ENCODE measurements at places on chromosomes 1 and 21.

DNA sequence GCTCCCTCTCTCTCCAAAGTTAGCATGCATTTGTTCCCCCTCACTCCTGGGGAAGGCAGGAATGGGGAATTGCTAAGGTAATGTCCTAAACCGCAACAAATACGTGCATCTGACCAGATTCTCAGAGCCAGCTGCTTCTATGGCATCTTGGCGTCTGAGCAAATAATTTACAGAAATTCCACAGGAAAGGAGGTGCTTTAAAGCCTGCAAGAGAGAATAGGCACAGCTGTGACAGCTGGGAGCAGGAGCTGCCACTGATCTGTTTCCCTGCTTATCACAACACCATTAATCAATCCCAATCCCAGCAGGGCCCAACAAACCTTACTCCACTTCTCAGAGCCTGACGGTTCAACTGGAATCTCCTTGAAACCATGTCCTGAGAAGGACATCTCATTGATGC lies 83.5 kb upstream of the ZNF281 start:
- DNase-seq: no peak

DNA sequence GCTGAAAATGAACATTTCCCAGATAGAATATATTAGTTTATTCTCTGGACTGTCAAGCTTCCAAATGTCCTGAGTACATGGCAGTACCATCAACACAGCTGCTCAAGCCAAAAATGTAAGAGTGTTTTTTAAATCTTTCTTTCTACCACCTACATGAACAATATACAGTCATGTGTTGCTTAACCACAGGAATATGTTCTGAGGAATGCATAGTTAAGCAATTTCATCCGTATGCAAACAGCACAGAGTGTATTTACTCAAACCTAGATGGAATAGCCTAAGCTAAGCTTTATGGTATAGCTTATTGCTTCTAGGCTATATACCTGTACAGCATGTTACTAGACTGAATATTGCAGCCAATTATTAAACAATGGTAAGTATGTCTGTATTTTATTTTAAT lies 561.9 kb upstream of the ADGRL4 start:
- DNase-seq: no peak

DNA sequence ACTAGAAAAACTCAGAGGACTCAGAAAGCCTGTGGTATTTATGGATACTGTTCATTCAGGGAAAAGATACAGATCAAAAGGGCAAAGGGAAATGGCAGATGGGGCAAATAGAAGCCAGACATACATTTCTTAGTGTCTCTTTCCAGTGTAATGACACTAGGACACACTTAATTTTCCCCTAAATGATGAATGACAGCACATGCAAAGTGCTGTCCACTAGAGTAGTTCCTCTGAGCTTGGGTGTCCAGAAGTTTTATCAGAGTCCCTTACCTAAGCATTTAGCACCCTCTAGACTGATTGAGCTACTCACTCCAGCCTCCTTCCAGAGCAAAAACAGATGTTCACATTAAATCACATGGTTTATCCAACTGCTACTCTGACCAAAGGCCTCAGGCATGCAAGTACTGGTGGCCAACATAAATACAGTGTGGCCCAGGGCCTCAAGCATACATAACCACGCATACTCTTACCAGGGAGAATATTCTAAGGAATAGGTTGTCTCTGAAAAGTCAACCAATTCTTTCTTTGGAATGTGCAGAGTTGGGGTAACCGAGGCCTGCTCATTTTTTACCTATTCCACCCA lies 166.9 kb downstream of the NCAM2 start:
- no peak for DNase-seq

DNA sequence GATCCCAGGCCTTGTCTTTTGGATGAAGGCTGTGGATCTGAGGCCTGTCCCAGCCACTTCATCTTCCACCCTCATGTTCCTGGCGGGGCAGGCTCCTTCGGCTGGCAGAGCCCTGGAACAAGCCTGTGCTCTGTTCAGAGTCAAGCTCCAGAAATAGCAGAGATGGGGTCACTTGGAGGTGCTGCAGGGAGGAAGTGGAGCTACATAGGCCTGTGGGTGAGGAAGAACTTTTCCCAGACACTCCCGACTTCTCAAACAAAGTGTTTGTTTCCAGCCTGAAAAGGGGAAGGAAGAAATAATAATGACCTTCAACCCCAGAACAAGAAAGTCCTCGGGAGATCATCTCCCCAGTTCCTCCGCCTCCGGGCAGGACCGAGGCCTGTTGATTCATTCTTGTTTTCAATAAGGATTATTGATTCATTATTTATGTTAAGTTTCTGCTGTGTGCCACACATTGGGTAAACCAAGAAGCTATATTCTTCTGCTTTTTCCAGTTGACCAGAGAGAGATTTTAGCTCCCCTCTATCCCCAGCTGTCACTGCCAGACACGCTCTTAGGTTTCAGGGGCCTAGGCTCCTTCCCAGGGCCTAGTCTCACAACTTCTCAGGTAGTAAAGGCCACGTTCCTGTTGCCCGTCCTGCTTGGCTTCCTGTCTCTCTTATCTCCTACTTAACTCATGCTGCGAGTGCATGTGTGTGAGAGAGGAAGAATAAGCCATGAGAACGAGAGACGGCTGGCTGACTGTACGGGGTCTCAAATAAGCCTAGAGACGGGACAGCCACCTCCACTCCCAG lies 16.9 kb downstream of the IKBKE start:
- DNase-seq: no peak

DNA sequence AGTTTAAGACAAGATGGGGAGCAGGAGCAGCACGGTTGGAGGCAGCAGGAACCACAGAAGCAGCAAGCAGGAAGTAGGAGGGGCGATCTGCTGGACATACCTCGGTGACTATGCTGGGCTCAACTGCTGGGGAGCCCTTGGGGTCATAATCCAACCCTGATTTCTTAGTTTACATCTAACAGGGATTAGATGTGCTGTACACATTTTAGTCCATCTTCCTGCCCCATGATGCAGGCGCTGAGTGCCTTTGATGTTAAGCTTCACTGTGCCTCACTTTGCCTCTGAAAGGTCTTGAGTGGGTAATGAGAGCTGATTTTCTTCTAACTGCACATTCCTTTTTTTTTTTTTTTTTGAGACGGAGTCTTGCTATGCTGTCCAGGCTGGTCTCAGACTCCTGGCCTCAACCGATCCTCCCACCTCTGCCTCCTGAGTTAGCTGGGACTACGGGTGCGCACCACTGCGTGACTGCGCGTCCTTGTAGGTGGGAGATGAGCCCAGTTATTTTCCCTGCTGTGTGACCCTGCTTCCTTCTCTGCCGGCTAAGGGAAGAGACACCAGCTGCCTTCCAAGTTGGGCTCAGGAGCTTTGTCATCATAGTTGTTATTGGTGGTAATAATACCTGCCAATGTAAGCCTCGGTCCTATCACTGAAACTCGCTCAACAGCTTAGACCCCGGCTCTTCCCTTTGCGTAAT lies 1.1 kb upstream of the RCAN3 start:
- DNase-seq: no peak

DNA sequence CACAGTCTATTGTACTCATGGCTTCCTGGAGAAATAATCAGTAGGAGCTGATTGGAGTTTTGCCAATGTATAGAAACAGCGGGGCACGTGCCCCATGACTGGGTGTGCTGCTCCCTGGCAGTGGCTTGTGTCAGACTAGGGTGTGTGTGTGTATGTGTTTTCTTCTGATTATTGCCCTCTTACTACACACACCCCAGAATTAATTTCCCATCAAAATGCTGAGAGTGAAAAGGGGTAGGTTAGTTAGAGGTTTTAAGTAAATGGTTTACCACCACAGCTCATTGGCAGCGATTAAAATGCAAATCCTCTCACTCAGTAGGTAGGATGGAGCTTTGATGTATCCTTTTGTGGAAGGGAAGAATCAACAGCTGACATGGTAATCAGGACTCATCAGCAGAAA lies 29.9 kb downstream of the HHAT start:
- no peak for DNase-seq

All from NCI-H774 (cell line).